ENCODE measurements at places on chromosomes 6 and 20. TPM values are rescaled to one million over a fixed set of nuclear protein-coding genes. Genes with fewer than 3 reads are reported as not detected.

The RIPPLY2 gene
- 0.88 TPM for polyA plus RNA-seq

The OPRM1 gene
- polyA plus RNA-seq, result 0.67 TPM

The WFDC2 gene
- 2.8 TPM for polyA plus RNA-seq

The SNAP25 gene
- 25.6 TPM for polyA plus RNA-seq

The CDSN gene
- polyA plus RNA-seq, result not detected

The RAMACL gene
- polyA plus RNA-seq, result 0.30 TPM

The TRIM38 gene
- polyA plus RNA-seq, result 19.4 TPM

DNA sequence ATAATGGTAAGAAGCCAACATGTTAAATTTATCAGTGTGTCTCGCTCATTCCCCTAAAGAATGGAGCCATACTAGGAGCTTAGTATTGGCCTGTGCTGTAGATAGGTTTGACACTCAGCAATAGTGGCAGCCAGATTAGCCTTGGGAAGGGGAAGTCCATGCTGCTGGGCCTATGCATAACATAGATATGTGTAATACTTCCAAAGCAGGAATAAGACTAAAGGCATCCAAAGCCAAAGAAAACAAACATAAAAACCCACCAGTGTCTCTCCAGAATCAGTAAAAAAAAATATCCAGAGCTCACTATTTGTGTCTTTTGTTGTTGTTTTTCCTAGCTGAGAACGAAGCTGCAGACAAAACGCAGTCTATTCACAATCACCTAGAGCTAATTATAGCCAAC, 104.2 kb upstream of the STXBP5 start:
- no peaks in the 10 kb centered on the region for H3K36me3 ChIP-seq
- H3K4me3 ChIP-seq, result no peak overlapping the region
- DNase-seq, result no peak
- no peak overlapping the region for H3K27ac ChIP-seq
- no peaks in the 10 kb centered on the region for H3K4me1 ChIP-seq
- no peaks in the 10 kb centered on the region for H3K27me3 ChIP-seq

GRCh38 chr6:134817448-134817847, 132.5 kb downstream of the ALDH8A1 start:
- H3K4me1 ChIP-seq, result peaks cover 17% of the 10 kb centered on the region
- H3K36me3 ChIP-seq, result no peaks in the 10 kb centered on the region
- DNase-seq, result no peak
- no peak overlapping the region for H3K4me3 ChIP-seq
- H3K27me3 ChIP-seq, result no peaks in the 10 kb centered on the region

- peaks cover 2% of the 10 kb centered on the region for H3K36me3 ChIP-seq
- H3K4me3 ChIP-seq, result no peak overlapping the region
- no peak overlapping the region for H3K27ac ChIP-seq
These were observed 2.1 kb upstream of the ZKSCAN4 start for GRCh38 chr6:28254121-28254519.

- peaks cover 3% of the 10 kb centered on the region for H3K36me3 ChIP-seq
- no peaks in the 10 kb centered on the region for H3K4me1 ChIP-seq
- no peak for DNase-seq
- no peak overlapping the region for H3K27ac ChIP-seq
These were observed 93.7 kb downstream of the MTHFD1L start for GRCh38 chr6:150959166-150959565.

- H3K36me3 ChIP-seq, result peaks cover 4% of the 10 kb centered on the region
- DNase-seq, result no peak
- H3K4me1 ChIP-seq, result no peaks in the 10 kb centered on the region
- H3K4me3 ChIP-seq, result no peak overlapping the region
These were observed 12.0 kb downstream of the SCAF8 start for GRCh38 chr6:154745243-154745642.

GRCh38 chr6:155493026-155493693, 37.5 kb upstream of the NOX3 start:
- DNase-seq, result no peak
- H3K4me3 ChIP-seq, result no peak overlapping the region
- H3K27me3 ChIP-seq, result no peaks in the 10 kb centered on the region
- no peak overlapping the region for H3K27ac ChIP-seq

DNA sequence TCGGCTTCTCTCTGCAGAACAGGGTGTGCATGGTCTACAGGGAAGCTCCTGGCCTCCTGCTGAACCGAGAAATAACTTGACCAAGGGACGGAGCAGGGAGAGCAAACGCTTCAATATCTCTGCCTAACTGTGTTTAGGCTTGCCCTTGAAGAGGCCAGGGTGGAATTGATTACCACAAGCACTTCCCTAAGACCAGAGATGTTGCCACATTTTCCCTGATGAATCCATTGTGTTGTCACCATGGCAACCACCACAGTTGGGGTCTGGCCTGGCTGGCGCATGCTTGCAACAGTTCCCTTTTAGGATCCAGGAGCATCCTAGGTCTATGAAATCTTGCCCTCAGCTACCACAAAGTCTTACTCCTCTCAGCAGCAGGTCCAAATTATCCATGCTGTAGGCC, 213.5 kb upstream of the SULF2 start:
- H3K4me3 ChIP-seq, result no peak overlapping the region
- no peaks in the 10 kb centered on the region for H3K27me3 ChIP-seq

DNA sequence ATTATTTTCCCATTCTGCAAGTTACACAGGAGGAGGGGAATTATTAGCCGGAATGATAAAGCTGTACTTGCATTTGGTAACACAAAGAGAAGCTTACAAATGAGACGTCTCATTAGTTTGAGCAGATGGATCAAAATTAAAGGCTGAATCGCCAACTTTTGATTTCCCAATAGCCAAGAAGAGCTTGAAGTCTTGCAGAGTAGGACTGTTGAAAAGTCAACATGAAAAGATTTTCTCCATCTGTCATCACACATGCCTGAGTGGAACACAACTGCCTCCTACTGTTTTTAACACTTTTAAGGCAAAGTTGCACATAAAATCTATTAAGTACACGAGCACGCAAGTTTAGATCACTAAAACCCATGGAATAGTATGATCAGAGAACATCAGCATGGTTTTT, 176.2 kb downstream of the ASCC3 start:
- no peaks in the 10 kb centered on the region for H3K4me1 ChIP-seq
- no peak overlapping the region for H3K27ac ChIP-seq
- H3K27me3 ChIP-seq, result no peaks in the 10 kb centered on the region
- H3K36me3 ChIP-seq, result peaks cover 4% of the 10 kb centered on the region
- H3K4me3 ChIP-seq, result no peak overlapping the region
- DNase-seq, result no peak

GRCh38 chr6:22251348-22251747, 45.5 kb downstream of the PRL start:
- no peak overlapping the region for H3K4me3 ChIP-seq
- no peak overlapping the region for H3K27ac ChIP-seq
- H3K36me3 ChIP-seq, result no peaks in the 10 kb centered on the region
- H3K4me1 ChIP-seq, result no peaks in the 10 kb centered on the region
- no peak for DNase-seq

DNA sequence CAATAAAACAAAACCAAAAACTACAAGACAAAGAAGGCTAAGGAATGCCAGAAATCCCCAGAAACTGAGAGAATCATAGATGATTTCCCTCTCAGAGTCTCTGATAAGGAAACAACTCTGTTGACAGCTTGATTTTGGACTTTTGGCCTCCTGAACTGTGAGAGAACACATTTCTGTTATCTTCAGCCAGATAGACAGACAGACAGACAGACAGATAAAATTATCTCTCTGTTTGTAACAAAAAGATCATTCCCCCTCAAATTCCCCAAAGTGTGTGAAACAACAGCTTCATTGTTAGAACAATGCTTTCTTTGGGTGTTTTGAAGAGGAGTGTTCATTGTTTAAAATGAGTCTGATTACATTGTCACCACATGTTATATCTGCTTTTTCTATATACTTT, 148.2 kb downstream of the BCKDHB start:
- H3K36me3 ChIP-seq, result no peaks in the 10 kb centered on the region
- H3K4me3 ChIP-seq, result no peak overlapping the region
- DNase-seq, result no peak
- H3K4me1 ChIP-seq, result peaks cover 6% of the 10 kb centered on the region
- H3K27me3 ChIP-seq, result no peaks in the 10 kb centered on the region

DNA sequence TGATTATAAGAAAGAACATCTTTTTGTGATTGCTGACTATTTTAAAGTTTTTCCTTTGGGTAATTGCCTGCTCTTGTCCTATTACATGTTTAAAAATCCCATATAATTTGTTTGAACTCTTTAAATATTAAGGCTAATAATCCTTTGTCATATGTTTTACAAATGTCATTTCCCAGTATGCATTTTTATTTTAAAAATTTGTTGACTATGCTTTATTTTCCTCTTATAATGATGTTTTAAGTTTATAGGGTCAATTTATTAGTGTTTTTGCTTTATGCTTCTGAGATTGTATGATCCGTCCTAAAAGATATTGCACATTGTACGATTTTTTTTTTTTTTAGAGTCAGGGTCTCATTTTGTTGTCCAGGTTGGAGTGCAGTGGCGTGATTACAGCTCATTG, 297.2 kb downstream of the RNF144B start:
- no peak for DNase-seq
- no peaks in the 10 kb centered on the region for H3K27me3 ChIP-seq
- no peak overlapping the region for H3K4me3 ChIP-seq
- no peaks in the 10 kb centered on the region for H3K4me1 ChIP-seq
- no peaks in the 10 kb centered on the region for H3K36me3 ChIP-seq

DNA sequence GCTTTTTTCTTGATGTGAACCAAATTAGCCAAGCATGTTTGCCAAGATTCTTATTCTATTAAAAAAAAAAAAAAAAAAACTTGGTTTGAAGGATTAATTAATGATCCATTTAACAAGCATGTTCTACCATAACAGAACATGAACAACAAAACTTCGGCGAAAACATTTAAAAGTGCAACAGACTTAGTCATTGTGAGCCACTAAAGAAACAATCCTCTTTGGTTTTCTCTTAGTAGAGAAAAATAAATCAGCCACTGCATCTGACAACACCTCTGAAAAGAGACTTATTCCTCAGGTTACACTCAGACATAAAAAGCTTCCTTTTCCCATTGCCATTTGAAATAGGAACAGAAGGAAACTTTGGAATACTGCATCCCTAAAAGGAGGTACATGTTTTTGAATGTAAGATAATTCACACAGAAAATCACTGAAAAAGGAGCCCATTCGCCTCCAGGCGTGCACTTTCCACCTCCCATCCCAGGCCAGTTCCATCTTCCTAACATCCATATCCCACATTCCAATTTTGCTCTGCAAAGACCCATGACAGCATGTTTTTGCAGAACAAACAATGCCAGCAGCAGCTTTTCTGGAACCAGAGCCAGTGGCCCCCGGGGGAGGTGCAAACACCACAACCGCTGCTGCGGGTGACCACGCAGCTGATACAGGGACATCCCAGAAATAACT, 79.5 kb downstream of the ZMYND8 start:
- no peak for DNase-seq
- H3K27me3 ChIP-seq, result no peaks in the 10 kb centered on the region

DNA sequence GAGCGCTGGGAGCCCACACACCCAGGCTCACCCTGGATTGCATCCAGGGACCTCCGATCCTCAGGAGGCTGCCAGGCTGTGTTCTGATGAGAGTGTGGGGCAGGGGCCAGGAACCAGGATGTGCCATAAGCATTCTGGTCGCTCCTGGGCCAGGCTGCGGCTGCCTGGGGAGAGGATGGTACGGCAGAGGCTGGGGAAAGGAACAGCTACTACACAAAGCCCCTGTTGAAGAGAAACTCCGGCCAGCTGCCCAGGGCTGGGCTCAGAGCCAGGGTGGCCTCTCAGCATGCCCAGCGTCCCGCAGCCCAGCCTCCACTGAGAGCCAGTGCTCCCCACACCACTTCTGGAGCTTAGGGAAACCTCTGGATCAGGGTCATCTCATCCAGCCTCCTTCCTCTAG, 21.7 kb upstream of the OCSTAMP start:
- H3K4me3 ChIP-seq, result no peak overlapping the region
- no peaks in the 10 kb centered on the region for H3K36me3 ChIP-seq
- H3K27ac ChIP-seq, result no peak overlapping the region

GRCh38 chr6:17935188-17936149, 52.0 kb downstream of the KIF13A start:
- DNase-seq, result no peak
- no peaks in the 10 kb centered on the region for H3K4me1 ChIP-seq
- H3K27me3 ChIP-seq, result no peaks in the 10 kb centered on the region
- H3K27ac ChIP-seq, result no peak overlapping the region

- DNase-seq, result no peak
- no peaks in the 10 kb centered on the region for H3K36me3 ChIP-seq
- H3K27ac ChIP-seq, result no peak overlapping the region
- no peak overlapping the region for H3K4me3 ChIP-seq
These were observed 43.2 kb upstream of the FNDC1 start for GRCh38 chr6:159125951-159126352.

- no peaks in the 10 kb centered on the region for H3K27me3 ChIP-seq
- no peak overlapping the region for H3K4me3 ChIP-seq
- peaks cover 11% of the 10 kb centered on the region for H3K4me1 ChIP-seq
- no peak overlapping the region for H3K27ac ChIP-seq
- peaks cover 4% of the 10 kb centered on the region for H3K36me3 ChIP-seq
- DNase-seq, result no peak
These were observed 43.3 kb downstream of the VAPB start for GRCh38 chr20:58432186-58432954.

Data from large intestine (tissue), 12 donors.